Left renal cortex interstitium (tissue), 4 donors: ENCODE measurements at places on chromosomes 4 and X.

- DNase-seq, result no peak
These were observed 33.3 kb upstream of the STPG2 start for GRCh38 chr4:98176531-98176930.

DNA sequence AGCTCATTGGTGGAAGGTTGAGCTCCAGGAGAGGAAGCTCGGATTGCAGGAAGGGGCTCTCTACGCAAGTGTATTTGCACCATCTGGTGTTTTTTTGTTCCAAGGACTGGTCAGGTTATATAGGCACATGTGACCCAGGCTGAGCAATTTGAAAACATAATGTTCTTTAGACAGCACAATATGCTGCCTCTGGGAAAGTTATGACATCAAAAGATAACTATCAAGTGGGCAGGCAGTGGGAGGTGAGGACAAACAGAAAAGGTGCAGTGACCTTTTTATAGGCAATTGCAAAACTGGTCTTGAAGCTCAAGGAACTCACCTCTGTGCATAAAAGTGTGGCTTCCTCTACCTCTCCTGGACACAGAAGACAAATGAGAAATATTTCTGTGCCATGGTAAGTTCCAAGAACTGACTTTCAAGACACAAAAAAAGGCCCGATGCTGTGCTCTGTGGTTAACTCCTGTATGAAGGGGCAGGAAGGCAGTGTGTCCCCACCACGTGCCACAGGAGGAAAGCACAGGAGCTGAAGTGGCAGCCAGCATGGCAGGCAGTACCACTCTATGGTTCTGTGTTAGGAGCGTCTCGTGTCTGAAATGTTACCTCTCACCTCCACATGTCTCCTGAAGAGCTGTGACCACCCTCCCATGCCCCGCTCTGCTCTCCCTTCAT, 128.6 kb downstream of the SHROOM3 start:
- DNase-seq, result no peak

DNA sequence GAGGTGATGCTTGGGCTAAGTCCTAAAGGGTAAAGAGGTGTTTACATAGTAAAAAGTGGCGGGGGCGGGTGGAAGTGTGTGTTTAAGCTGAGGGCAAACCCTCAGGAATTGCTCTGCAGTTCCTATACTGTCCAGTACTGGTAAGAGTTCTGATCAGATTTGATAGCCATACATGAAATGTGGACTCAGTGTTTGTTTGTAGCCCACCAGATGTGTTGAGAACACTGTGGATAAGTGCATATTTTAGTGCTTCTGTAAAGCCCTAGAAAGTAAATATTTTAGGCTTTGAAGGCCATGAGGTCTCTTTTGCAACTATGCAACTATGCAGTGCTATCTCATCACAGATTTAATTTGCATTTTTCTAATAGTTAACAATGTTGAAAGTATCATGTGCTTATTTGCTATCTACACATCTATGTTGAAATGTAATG, 80.7 kb upstream of the EOLA2 start:
- DNase-seq, result no peak

- DNase-seq, result no peak
These were observed 32.9 kb upstream of the GRID2 start for GRCh38 chr4:92270908-92271307.

- no peak for DNase-seq
These were observed 97.9 kb upstream of the CCDC160 start for GRCh38 chrX:134139090-134139489.

DNA sequence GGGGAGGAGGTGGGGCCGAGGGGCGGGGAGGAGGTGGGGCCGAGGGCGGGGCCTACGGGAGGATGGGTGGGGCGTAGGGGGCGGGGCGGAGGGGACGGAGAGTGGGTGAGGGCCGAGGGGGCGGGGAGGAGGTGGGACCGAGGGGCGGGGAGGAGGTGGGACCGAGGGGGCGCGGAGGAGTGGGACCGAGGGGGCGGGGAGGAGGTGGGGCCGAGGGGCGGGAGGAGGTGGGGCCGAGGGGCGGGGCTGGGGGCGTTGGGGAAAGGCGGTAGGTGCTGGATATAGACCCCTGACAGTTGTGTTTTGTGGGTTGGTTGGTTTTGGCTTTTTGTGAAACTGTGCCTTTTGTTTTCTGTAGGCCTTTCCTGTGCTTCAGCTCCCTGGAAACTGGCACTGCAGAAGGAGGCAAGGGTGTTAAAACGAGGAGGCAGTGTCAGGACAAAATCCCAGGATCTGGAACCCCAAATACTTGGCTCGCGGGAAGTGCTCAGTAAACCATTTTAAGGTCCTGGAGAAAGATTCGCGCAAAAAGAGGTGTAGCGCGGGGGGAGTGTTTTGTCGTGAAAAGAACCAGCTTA, 580 bp upstream of the MMGT1 start:
- DNase-seq, result no peak

DNA sequence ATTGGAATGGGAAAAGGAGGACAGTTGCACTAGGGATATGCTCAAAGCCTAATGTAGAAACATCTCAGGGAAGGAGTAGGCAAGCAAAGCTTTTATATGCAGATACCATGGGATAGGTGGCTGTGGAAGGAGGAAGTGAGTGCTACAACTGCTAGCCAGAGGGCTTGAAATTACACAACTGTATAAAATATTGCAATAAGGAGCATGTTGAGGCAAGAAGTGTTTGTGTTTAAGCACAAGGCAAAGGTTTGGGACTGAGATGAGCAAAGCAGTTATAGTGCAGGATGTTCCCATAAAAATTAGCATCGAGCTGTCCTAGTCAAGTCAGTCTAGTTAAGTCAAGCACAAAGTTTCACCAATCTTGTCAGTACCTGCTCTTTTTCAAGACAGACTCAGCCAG, 35.6 kb upstream of the DCAF8L1 start:
- no peak for DNase-seq

GRCh38 chr4:41069838-41070237, 144.5 kb downstream of the APBB2 start:
- no peak for DNase-seq

DNA sequence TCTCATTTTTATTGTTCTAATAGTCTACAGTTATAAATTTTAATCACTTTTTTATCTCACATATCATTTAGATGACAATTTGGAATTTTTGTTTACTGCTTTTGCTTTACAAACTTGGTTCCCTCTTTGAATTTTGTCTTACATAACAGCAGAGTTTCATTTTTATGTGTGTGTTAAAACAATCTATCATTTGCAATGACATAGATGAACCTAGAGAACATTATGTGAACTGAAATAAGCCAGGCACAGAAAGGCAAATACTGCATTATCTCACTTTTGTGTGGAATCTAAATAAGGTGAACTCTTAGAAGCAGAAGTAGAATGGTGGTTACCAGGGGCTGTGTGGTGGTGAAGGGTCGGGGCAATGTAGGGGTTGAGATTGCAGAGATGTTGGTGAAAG, 170.7 kb downstream of the GASK1B start:
- DNase-seq, result no peak

DNA sequence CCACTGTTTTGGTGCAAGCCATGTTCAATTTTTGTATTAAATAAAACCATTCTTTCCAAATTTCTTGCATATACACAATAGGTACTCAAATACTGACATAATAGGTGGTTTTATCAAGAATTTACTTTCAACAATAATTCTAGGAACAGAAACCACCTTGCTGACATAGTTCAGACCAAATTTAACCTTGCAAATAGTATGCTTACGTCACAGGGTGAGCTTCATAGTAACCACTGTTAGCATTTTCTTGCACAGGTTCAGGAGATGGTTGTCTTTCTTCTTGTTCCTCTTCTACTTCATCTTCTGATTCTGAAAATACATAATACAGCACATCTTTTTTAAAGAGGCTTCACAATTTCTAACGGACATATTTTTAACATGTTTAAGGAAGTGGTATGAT, 17.6 kb downstream of the G3BP2 start:
- no peak for DNase-seq

DNA sequence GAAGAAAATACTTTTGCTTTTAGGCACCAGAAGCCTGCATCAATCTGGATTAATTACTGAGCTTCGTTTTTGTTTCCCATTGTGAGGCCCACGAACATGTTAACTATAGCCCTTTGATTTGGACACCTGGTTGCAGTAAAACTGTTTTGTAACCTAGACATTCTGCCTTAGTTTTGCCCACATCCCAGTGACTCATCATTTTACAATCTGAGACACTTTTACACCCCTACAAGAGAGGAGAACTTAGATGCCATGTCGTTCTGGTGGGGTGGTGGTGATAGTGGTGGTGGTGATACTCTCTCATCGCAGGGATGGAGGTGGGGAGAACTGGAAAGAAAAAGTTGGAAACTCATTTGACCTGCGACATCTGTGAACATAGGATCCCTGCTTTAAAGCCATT, 1257.2 kb downstream of the ADGRL3 start:
- no peak for DNase-seq

DNA sequence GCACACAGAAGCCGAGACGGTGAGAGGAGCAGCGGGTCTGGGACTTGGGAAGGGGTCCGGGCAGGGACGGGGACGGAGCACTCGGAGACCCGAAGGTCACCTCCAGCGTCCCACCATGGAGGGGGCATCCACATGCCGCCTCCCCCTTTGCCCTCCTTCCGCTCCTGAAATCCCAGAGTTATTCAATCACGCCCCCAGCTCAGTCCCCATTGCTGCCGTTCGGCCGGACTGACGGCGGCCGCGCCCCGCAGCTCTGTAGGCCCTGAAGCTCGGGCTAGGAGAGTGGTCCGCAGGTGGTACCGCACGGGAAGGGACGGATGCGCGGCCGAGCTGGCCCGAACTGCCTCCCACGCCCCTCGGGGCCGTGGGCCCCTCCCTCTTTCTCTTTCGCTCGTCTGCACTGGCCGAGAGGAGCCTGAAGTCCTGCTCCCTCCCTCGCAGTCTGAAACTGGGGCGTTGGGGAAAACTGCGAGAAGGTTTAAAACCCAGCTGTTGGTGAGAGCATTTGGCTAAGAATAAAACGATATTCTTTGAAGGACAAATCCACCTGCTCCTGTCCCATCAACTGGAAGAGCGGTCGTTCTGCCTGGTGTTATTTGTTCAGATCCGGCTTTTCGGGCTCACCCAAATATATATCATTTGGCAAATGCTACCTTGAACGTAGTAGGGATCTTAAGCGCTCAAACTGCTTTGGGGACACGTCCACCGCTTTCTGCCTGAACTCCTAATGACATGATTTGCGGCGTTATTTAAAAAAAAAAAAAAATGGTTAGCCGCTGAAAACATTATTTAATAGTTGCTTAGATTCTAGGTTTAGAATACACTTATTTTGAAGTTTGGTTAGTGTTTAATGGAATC, 719 bp downstream of the USO1 start:
- DNase-seq, result peak; percentile 60

- no peak for DNase-seq
These were observed 9.0 kb upstream of the PRSS48 start for GRCh38 chr4:151267822-151268535.

DNA sequence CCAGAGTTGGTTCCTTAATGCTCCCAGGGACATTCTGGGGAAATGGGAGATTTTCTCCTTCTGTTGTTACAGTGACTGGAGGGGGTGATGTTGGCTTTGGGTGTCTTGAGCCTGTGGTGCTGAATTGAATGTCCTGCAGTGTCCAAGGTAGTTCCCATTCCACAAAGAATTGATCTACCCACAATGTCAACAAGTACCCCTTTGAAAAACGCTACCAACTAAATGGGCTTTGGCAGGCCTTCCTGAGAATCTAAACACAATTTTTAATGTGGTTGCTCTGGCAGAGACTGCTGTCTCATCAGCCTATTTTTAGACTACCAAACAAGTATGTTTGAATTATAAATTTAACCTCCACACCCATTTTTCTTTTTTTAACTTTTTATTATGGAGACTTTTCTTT, 69.4 kb downstream of the CCKAR start:
- no peak for DNase-seq

- DNase-seq, result no peak
These were observed 17.3 kb upstream of the CCDC149 start for GRCh38 chr4:24930151-24930550.

- no peak for DNase-seq
These were observed 287.6 kb downstream of the ARHGAP24 start for GRCh38 chr4:85762529-85762871.

- DNase-seq, result no peak
These were observed 1.1 kb downstream of the CTBP1 start for GRCh38 chr4:1247864-1248244.

DNA sequence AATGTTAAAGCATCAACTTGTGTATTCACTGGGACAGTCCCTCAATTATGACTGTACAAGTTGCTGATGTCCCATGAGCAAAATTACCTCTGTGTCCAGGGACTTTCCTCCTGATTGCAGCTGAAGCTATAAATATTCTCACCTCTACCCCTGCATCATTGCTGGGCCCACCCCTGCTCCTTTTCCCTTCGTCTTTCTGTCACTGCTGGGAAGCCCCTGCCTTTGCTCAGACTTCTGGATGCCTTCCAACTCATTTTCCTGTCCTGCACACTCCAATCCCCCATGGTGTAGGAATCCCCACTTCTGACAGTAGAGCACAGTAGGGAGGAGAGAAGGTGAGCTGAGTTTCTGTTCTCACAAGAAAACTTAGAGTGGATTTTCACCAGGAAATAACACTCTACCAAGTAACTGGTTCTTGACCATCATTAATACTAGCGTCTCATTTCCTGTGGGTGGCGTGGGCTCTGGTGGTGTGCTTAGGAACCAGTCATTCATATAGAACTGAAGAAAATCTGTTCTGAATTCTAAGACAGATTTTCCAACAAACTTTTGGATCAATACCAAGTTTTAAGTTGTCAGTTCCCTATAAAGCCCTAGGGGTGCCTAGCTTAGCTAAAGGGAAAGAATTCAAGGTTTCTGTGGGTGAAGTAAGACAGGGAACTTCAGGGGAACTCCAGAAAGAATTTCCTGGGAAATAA, 136.2 kb upstream of the MED14 start:
- no peak for DNase-seq

DNA sequence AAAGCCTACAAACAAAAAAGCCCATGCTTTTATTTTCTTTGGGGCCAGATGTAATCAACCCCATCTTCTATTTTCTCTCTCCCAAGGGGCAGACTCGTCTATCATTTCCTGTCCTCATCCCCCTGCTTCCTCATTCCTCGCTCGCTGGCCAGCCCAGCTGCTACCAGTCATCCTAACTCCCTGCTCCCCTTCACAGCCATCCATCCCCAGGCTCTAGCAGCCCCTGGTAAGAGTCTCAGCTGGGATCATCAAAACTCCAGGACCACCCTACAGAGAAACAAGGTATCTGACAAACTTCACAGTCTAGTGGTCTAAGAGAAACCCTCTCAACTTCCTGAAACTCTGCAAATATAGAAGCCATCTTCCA, 23.6 kb downstream of the SH3KBP1 start:
- no peak for DNase-seq

DNA sequence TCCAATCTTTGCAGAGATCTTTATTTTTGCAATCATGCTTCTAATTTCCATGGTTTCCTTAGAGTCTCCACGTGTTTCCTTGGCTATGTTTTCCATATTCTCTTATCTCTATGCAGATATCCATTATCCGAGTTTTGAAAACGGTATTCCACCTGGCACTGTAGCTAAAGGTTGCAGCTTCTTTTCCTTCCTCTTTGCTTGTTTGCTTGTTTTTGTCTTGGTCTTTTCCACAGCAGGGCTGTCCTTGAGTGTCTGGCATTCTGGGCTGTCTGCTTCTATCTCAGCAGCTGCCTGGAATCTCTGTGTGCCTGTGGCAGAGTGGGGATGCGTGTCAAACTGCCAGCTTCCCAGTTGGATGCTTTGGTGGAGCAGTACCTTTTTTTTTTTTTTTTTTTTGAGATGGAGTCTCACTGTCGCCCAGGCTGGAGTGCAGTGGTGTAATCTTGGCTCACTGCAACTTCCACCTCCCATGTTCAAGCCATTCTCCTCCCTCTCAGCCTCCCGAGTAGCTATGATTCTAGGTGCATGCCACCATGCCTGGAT, 46.9 kb downstream of the WFS1 start:
- no peak for DNase-seq
